GM12864 (cell line): ENCODE measurements at places on chromosomes 2 and 18.

DNA sequence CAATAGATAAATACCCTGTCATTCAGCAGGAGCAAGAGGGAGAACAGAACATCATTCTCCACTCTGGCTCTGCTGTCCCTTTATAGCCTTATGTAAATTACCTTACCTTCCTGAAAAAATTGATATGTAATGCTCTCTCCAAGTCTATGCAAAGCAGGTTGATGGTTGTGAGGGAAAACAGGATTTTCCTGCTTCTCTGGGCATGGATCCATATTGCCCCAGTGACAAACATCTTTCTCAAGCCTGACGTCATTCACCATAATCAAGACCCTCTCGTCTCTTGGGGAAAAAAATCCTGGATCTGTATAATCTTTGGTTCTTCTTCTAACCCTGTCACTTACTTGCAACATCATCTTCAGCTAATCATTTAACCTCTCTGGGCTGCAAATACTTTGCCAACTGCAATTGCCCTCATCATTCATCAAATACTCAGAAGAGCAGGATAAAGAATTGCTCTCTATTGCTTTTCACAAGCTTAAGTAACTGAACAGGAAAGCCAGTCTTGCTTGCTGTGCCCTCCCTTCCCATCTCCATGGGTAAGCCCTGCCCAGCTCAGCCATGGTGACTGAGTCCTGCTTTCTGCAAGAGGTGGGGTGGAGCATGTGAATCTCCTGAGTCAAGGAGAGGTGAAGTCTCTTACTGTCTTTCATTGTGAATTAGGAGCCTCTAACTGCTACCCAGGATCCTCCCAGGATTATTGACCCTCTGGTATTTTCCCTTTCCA, 123.7 kb upstream of the KLF7 start:
- DNase-seq, result no peak

- DNase-seq, result no peak
Measured at GRCh38 chr18:71116535-71116934, 827.7 kb downstream of the SOCS6 start.

DNA sequence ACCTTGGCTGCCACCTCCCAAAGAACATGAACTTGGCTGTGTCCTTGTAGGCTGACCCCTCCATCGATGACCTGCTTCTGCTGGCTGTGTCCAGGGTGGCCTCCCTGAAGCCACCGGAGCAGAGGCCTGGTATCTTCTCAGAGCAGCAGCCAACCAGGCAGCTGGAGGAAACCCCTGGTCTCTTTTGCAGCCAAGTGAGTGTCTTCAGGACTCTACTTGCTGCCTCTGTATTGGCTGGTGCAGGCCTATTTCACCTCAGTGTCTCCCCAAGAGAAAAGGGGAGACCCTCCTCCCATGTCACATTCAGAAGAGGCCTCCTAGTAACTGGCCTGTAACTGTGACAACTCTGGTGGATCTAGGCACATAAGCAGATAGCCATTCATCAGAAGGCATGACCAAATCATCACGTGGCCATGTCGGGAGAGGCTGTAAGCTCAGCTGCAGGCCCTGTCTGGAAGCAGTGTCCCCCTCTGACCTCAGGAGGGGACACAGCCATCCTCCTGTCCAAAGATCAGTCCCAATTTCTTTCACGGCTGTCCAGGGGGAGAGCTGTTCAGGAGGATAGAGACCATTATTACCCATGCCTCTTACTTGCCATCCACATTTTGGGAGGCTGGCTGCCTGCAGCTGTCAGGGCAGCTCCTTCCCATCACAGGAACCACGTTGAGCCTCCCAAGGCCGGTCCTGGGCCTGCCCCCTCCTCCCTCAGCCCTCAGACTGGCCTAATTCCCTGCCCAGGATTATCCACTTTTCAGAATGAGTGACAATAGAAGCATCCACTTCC, 20.9 kb upstream of the ROCK2 start:
- no peak for DNase-seq

GRCh38 chr18:58951986-58952702, 87.5 kb downstream of the ZNF532 start:
- no peak for DNase-seq

DNA sequence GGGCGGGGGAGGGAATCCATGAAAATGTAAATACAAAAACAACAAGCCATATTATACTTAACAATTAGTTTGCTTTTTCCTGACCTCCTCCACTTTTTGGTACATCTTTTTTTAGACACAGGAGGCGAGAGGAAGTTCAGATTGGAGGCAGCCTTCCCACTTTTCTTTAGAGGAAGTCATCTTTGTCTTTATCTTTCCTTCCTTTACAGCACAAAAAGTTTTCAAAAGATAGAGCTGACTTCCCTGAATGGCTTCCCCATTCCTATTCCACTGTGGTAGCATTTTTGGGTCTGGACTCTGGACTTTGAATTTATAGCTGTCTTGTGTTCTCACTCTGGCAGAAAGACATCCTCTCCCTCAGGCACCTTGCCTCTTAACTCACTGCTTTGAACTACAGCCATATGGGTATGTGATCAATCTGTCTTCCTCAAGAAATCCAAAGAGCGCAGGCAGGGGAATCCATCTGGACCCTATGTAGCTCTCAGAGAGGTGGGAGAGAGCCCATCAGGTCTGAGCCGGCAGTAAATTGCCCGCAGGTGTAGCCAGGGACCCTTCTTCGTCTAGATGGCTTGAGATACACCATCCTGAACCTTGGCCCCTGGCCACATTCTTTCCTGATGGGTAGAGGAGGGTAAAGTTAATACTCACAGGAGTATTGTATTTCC, 101.9 kb downstream of the AQP4 start:
- no peak for DNase-seq

- DNase-seq, result no peak
Measured at GRCh38 chr2:137255990-137256389, 490.6 kb downstream of the THSD7B start.
